Transverse colon (tissue), 4 donors: ENCODE measurements at places on chromosomes 4 and X.

- no peak for DNase-seq
Observed at GRCh38 chr4:124426279-124426678, 286.3 kb downstream of the ANKRD50 start.

- no peak for DNase-seq
Observed at GRCh38 chr4:142104041-142104440, 467.7 kb downstream of the IL15 start.

DNA sequence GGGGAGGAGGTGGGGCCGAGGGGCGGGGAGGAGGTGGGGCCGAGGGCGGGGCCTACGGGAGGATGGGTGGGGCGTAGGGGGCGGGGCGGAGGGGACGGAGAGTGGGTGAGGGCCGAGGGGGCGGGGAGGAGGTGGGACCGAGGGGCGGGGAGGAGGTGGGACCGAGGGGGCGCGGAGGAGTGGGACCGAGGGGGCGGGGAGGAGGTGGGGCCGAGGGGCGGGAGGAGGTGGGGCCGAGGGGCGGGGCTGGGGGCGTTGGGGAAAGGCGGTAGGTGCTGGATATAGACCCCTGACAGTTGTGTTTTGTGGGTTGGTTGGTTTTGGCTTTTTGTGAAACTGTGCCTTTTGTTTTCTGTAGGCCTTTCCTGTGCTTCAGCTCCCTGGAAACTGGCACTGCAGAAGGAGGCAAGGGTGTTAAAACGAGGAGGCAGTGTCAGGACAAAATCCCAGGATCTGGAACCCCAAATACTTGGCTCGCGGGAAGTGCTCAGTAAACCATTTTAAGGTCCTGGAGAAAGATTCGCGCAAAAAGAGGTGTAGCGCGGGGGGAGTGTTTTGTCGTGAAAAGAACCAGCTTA, 580 bp upstream of the MMGT1 start:
- DNase-seq: peak; percentile 82

DNA sequence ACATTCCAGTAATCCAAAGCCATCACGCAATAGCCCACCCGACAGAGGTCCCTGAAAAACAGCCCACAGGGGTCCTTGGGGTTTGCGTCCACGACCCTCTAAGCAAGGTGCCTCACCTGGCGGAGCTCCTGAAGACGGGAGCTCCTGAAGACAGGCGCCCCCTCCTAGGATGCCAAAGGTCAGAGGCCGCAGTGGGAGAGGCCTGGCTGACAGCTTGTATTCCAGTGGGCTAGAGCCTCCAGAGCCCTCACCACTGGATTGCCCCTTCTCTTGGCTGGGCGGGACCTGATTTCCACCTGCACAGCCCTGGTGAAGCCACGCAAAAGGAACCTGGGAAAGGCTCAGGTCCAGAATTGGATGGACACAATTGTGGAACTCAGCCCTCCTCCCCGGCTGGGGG, 29.7 kb upstream of the WFS1 start:
- no peak for DNase-seq

GRCh38 chr4:1518997-1519700, 112.9 kb upstream of the NKX1-1 start:
- no peak for DNase-seq

DNA sequence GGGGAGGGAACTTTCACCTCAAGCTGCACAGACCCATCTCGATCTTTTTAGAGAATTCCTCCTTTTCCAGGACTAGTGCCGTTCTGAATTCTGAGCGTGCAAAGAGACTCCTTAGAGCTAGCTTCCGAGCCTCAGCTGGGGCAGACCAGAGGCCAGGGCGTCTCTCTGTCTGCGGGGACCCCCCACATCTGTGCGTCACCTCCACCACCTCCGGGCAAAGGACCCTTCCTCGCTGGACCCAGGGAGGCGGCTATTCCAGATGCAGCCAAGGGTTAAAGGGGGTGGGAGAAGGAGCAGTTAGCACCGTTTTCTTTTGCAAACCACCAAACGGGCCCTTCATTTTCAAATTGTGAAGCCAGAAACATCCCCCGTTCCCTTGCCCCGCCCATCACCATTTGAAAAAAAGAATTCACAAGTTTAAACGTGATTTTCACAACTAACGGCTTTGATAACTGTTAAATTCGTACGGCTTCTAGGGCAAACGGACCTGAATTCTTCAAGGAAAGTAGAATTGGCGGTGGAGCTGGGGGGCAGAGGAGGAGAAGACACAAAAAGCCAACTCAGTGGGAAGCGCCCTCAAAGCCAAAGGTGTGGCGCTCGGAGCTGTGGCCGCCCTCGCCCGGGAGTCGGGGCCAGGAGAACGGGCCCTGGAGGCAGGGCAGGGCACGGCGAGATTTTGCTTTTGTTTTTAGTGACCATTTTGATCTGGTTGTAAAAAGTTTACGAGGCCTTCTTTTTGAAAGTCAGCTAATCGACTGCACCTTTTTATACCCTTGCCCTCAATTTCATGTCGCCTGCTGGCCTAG, 3.3 kb upstream of the PDGFRA start:
- no peak for DNase-seq

DNA sequence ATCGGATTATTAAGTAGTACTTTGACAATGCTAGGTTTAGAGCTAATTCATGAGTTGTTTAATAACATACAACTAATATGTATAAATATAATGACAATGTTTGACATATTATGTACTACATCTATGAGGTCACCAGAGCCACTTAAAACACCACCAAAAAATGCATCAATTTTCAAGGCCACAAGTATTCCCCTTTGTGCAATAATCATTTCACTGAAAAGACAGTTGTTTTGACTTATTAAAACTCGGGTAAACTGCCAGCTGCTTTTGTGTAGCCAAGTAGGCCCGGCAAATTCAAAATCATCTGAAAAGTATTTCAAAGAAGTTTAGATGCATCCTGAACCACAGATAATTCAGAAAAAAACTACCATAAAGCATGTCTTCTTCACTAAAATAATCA, 48.7 kb downstream of the CLOCK start:
- no peak for DNase-seq

DNA sequence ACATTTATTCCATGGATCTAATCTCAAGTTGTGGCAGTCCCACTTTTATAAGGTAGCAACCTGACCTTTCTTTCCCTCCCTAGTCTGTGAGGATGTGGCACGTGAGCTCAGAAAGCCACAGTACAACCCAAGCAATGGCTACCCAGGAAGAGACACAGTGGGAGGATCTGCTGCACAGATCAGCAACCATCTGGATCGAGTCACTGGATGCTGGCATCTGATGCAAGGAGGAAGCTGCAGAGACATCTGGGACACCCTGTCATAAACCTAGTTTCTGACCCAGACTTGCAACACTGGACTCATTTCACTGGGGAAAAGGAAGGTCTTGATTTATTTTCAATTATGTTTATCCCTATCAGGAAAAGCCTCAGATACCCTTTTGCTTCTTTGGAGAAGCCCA, 327.1 kb downstream of the PAPSS1 start:
- no peak for DNase-seq

- no peak for DNase-seq
Observed at GRCh38 chr4:100889401-100889800, 371.6 kb upstream of the EMCN start.

GRCh38 chr4:180560896-180561295, 1682.3 kb upstream of the TENM3 start:
- DNase-seq: no peak

GRCh38 chr4:145957302-145957701, 18.7 kb upstream of the ZNF827 start:
- DNase-seq: no peak

GRCh38 chrX:136783159-136783558, 2.4 kb upstream of the ARHGEF6 start:
- DNase-seq: no peak

- DNase-seq: peak; percentile 21
Observed at GRCh38 chr4:125317525-125317877, 2.7 kb downstream of the FAT4 start.
